HCT116 (cell line): ENCODE measurements at places on chromosomes 2 and 18. TPM values are rescaled to one million over a fixed set of nuclear protein-coding genes. Genes with fewer than 3 reads are reported as not detected.

ZNF892 gene
- total RNA-seq, result 0.27 TPM

SLC40A1 gene
- total RNA-seq, result 1.5 TPM

TNFAIP6 gene
- total RNA-seq, result not detected

DNA sequence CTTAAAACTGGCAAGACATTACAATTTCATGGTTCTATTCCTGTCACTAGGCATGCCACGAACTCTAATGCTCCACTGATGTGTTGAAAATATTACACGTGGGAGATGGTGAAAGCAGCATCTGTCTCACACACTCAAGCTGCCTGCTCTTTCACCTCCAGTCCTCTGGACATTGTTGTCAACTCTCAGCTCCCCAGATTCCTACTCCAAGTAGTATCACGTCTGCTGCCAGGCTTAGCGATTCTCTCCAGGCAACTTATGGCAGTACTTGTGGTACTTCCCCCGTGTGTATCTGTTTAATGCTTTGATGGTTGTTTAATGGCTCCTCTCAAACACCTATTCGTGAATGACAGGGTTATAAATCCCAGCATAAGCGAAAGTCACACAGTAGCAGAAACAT lies 103.8 kb downstream of the TMEFF2 start:
- DNase-seq, result no peak

- no peak for DNase-seq
Observed at GRCh38 chr2:75606761-75607399, 39.7 kb upstream of the MRPL19 start.

DNA sequence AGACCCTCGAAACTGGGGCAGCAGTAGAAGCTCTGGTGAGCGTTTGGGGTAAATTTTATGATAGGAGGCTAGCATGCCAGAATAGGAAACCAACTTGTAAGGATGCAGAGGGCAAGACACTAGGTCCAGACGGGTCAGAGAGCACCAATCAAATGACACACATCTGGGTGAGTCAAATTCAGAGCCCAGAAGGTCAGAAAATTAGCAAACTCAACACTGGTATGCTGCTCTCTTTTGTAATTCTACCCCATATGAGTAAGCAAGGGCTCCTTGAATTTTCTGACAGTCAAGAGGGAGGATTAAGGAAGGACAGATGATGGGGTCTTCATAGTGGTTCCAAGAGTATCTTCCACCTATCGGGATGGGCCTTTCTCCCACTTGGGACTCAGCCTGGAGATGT lies 209.8 kb downstream of the BCL2 start:
- no peak for DNase-seq

DNA sequence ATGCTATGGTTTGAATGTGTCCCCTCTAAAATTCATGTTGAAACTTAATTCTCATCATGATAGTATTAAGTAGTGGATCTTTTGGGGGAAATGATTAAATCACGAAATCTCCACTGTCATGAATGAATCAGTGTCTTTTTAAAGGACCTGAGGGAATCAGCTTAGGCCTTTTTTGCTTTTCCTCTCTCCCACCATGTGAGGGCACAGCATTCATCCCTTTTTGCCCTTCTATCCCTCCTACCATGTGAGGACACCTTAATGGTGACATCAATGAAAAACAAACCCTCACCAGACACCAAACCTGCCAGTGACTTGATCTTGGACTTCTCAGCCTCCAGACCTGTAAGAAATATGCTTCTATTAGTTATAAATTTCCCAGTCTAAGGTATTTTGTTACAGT lies 247.1 kb upstream of the UBE2E3 start:
- DNase-seq, result no peak

GRCh38 chr2:144583381-144583729 lies 63.4 kb upstream of the ZEB2 start:
- DNase-seq, result no peak

GRCh38 chr18:9507565-9508088 lies 32.3 kb downstream of the RALBP1 start:
- no peak for DNase-seq

- no peak for DNase-seq
Observed at GRCh38 chr2:10777111-10777841, 35.3 kb downstream of the PDIA6 start.

- no peak for DNase-seq
Observed at GRCh38 chr2:240689975-240690374, 1.7 kb upstream of the AQP12A start.

- DNase-seq, result peak; percentile 87
Observed at GRCh38 chr2:20584399-20585358, 66.2 kb downstream of the HS1BP3 start.

- DNase-seq, result peak; percentile 3
Observed at GRCh38 chr2:187971893-187972292, 319.8 kb upstream of the GULP1 start.

- no peak for DNase-seq
Observed at GRCh38 chr2:238100821-238101771, 956 bp downstream of the ESPNL start.

GRCh38 chr2:34912084-34912483 lies 1313.0 kb upstream of the FAM98A start:
- no peak for DNase-seq
